ENCODE measurements at places on chromosomes 6 and 20.
A peak's percentile ranks its signal among the peaks of the same experiment; 100 is the strongest.

DNA sequence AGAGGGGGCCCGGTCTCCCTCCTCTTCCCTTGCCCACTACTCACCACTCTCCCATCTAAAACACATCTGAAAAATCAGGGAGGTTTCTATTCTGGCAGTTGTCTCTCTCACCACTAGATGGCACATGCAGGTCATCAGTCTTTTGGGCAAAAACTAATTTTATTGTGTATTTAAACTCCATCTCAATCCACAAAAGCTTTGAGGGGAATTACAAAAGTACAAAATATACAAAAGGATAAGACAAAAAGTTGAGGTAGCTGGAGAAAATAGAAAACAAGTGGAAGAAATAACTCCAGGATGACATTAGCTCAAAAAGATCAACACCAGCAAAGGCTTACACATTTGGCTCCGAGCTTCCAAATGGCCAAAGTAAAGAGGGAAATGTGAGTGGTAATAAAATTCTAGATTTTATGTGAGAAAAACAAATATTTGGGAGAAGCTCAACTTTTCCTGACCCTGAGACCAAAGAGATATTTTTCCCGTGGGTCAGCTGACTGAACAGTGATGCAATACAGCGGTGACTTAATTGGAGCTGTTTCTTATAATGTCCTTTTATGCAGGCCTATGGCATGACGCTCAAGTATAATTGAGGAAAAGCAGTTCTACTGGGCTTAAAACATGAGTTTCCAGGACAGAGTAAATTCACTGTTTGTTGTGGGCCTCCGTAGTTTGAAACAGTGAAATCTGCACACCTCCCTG lies 79.8 kb upstream of the CHD6 start:
- DNase-seq = peak; percentile 36

GRCh38 chr6:22271081-22271480 lies 25.8 kb downstream of the PRL start:
- peak; percentile 69 for DNase-seq

DNA sequence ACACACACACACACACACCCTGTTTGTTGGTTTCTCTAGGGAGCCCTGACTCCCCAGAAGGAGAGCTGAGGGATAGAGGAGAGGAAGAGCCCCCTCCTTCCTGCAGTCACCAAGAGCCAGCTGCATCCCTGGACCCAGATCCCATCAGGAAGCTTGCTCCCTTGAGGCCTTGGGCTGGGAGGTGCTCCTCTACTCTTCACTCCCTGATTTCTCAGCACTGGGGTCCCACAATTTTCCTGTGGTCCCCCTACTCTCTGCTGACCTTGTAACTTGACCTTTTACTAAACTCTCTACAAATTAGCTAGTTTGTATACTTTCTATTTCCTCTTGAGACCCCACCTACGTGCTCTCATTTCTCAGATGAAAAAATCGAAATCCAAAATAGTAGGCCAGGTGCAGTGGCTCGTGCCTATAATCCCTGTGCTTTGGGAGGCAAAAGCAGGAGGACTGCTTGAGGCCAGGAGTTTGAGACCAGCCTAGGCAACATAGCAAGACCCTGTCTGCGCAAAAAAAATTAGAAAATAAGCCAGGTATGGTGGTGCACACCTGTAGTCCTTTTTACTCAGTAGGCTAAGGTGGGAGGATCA lies 5.0 kb upstream of the OCSTAMP start:
- DNase-seq = peak; percentile 33

DNA sequence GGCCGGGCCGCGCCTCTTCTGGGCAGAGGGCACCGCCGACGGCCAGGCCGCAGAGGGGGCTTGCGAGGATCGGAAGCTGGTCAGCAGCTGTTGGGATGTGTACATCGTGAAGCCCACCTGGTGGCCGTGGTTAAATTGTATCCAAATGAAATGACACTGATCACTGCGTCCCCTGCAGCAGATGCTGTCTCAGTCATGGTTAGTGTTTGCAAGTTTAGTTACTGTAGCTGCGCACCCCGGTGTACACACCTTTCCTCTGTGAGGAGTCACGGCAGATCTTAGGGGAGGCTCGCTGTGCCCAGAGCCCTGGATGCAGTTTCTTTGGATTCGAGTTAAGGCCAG lies 653 bp downstream of the NAA20 start:
- peak; percentile 21 for DNase-seq

All from GM12865 (cell line).